CD4-positive, alpha-beta T cell treated with Interleukin-17A for 1 hour (primary cell): ENCODE measurements at places on chromosomes 4 and X.

GRCh38 chrX:12819222-12819621 is 28.0 kb downstream of the PRPS2 start:
- DNase-seq = no peak

DNA sequence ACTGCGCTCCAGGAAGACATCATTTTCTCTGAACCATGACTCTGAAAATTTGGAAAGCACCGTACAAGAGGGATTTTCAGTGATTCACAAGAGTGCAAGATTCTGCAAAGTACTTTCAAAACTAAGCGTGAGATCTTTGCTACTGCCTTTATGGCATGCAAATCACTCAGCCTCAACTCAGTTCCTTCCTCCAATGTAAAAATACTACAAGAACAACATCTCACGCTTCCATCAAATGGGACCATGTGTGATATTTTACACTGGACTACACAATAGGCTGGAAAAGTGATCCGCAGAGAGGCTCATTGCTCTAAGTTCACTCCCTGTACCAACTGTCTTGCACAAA is 674 bp upstream of the IL15 start:
- no peak for DNase-seq

GRCh38 chrX:139929876-139930275 is 3.0 kb downstream of the ATP11C start:
- DNase-seq = no peak

DNA sequence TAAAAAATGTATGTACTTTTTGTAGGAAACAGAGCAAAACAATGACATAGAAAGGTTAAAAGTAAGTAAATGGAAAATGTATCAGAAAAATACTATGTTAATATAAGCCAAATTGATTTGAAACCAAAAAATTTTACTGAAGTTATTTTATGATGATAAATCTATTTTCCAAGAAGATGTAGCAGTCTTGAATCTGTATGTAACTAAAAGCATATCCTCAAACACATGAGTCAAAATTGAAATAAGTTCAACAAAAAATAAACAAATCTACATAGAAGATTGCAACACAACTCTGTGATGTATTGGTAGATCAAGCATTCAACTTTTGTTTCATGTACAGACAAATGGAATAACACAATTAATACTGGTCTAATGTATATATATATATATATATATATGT is 450.0 kb downstream of the SPRY1 start:
- no peak for DNase-seq

DNA sequence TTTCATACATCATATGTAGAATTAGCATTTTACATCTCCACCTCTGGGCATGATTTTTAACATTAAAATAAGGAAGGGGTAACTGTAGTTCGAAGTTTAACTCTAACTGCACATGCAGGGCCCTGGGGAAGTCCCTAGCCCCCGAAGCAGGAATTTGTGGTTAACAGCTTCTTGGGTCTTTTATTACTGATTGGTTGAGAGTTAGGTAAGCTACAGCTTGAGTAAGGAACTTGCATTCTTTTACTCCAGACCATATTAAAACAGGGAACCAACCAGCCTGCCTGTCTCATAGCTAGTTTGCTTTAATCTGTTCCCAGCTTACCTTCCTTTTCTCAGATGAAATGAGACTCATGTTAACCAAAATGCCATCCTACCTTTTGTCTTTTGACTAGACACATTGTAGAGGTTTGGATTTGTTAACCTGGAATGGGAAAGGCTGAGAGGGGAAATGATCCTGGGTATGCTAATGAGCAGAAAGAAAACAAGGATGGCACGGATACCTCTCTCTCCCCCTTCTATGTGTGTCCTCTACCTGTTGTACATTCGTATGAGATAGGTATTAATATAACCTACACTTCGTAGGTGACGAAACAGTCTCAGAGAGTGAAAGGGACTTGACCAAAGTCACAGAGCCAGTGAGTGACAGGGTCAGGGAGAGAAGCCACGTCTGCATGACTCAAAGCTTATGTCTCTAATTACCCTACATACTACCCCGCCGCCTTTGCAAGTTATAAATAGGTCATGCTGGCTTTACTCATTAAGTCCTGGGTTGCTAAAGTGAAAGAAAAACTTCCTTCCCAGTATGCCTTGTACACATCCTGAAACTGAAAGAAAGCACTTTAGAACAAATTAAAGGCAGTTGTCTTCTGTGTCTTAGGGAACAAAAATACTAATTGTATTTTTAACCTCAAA is 119.5 kb upstream of the AFF2 start:
- DNase-seq = peak; percentile 72

DNA sequence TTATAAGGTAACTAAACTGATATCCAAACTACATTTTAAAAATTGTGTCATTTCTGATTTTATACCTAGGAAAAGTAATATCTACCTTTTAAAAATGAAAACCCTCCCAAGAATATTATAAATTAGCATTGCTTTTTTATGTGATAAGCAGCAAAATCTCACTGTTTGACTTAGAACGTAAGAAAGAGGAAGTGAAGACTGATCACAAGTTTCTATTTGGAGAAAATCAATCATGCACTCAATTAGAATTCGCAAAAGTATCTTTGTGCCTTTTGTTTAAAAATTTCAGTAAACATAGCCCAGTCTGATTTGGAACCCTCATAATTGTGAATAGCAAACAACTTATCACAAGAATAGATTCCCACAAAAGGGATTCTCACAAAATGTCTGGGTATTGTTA is 142.7 kb downstream of the TENM3 start:
- no peak for DNase-seq

GRCh38 chr4:6493658-6494304 is 21.4 kb upstream of the PPP2R2C start:
- no peak for DNase-seq
